Epithelial cell of proximal tubule (primary cell): ENCODE measurements at places on chromosomes 3 and 15. TPM values are rescaled to one million over a fixed set of nuclear protein-coding genes. Genes with fewer than 3 reads are reported as not detected.

The ACKR2 gene
- 2.8 and 6.1 TPM in 2 replicates for total RNA-seq

The CSPG4 gene
- total RNA-seq, result 1.2 and 2.1 TPM in 2 replicates

The HOMER2 gene
- 41.4 and 48.8 TPM in 2 replicates for total RNA-seq

The SLC12A1 gene
- 0.06 TPM in 1 of 2 replicates, not detected in the other for total RNA-seq

The BCHE gene
- 1.1 and 2.9 TPM in 2 replicates for total RNA-seq

The MME gene
- total RNA-seq, result 20.1 and 61.6 TPM in 2 replicates

The SNX4 gene
- 22.1 and 26.5 TPM in 2 replicates for total RNA-seq

The TRIM42 gene
- not detected in 2 replicates for total RNA-seq

The FHIT gene
- 0.65 and 3.7 TPM in 2 replicates for total RNA-seq

The CHRM5 gene
- not detected in 2 replicates for total RNA-seq

DNA sequence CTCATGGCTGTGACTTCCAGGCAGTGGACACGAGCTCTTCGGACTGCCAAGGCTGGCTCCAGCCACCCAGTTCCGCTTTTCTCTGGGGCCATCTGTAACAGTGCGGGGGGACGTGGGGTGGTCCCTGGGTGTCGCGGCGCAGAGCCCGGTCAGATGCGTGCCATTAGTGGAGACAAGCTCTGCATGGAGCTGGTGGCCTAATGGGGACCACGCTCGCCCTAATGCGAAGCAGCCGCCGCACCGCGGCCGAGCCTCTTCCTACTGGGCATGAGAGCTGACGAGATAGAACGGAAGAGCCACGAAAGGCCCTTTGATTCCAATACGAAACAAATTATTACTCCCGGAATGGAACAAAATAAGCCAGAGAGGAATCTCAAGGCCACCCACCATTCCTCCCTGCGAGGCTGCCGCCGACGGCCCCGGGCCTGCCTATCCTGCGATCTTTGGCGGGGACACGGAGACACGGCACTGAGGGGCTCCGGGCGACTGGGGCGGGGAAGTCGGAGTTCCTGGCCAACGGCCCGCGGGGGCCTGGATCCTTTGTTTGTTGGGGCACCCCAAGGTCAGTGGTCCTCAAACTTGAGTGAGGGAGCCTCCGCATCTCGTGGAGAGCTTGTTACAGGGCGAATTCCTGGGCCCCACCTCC is 18.1 kb downstream of the FOXL2 start:
- no peak for DNase-seq

DNA sequence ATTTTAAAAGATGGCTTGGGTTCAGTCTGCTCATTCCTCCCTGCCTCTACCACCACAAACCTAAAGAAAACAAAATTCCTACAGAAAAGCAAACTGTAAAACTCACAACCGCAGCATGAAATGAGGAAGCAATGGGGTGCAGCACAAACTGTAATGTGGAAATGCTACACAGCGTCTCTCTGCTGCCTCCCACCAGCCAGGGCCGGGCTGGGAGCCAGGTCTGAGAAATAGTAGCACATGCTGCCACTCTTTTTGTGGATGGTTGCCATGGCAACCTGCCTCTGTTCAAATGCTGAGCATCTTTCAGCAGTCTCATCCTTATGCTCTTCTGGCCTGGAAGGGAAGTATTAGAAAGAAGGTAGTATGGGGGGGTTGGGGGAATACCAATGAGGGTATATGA is 55.4 kb downstream of the EOMES start:
- DNase-seq, result no peak

GRCh38 chr15:74261041-74261440 is 24.9 kb downstream of the CCDC33 start:
- no peak for DNase-seq

DNA sequence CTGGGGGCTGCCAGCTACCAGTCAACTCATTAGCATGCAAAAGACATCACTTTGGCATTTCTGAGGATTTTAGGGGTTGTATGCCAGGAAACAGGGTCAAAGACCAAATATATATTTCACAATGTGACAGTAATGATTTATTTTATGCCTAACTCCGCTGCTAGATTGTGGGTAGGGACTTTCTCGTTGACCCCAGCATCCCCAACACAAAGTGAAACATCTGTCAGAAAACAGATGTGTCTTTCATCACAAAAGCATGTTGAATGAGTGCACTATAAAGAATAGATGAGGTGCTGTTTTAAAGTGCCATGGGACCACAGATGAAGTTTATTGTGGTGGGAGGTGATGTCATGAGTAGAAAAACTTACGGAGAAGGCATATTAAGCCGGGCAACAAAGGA is 59.7 kb downstream of the ITPR1 start:
- DNase-seq, result no peak

DNA sequence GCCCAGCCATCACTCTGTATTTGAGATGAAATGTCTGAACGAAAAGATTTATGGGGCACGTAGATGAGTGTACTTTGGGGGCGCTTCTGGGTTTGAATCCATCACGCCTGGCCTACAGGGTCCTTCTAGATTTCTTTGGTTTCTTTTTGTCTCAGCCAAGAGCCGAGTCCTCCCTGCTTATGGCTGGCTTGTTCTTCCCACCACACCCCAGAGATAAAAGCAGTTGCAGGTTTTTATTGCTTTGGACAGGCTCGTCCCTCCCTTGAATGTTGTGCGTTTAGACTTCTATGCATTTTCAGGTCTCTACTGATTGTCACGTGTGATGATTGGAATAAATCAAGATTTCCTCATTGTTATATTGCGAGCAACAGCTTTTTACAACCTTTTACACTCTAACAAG is 104.8 kb upstream of the CHRNA7 start:
- DNase-seq, result no peak

GRCh38 chr3:109131276-109131675 is 5.2 kb upstream of the C3orf85 start:
- no peak for DNase-seq

DNA sequence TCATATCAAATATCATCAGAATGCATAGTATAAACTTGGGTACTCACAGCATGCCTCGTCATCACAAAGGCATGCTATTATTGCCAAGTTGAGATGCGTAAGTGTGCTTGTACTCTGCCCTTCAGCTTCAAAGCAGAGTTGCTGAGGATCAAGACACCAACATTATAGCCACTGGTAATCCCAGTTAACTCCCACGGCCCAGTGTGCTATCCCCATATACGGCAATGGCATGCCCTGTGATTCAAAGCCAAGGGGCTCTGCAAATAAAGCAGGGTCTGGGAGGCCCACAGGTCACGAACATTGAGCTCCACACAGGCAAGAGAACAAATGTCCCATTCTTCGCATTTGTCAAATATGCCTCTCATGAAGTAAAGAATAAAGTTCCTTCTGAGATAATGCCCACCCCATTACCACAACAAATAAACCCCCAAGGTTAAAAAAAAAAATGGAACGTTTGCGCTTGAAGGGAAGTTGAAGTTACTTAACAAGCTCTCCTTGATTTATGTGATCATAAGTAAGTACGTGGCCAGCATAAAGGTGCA is 298.1 kb upstream of the NECTIN3 start:
- DNase-seq, result no peak

DNA sequence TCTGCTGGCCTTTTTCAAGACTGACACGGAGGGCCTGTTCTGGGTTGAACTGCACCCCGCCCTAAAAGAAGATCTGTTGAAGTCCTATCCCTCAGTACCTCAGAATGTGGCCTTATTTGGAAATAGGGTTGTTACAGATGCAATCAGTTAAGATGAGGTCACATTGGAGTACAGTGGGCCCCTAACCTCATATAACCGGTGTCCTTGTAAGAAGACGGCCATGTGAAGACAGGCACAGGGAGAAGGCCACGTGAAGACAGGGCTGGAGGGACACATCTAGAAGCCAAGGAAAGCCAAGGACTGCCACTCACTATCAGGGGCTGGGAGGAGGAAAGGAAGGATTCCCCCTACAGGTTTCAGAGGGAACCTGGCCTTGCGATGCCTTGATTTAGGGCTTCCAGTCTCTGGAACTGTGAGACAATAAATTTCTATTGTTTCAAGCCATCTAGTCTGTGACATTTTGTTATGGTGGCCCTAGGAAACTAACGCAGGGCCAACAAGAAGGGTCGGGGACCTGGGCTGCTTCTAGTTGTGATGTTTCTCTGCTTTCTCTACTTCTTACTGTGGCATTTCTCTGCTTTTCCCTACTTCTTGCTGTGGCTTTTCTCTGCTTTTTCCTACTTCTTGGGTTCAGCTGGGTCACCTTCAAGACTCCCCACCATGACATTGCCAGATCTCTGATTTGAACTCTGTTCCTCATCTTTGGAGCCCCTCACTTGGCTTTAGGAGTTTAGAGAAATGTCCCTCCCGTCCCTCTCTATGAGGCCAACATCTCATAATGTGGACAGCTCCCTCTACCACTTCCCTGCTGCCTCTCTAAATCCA is 4.8 kb upstream of the CCDC174 start:
- no peak for DNase-seq

DNA sequence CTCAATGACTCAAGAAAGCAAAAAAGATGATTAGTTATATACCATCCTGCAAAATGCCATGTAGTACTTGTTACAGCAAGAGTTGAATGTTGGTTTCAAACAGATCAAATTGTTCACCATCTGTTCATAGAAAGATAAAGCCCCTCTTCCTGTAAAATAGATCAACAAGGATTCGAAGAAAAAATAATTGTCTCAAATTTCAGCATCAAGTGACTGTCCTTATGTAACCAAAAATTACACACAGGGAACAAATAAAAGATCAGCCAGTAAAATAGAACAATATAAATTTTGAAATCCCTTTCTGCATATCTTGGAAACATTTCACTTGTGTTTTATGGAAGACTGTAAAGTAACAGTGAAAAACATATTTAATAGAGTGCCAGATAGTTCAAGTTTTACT is 165.1 kb upstream of the STAC start:
- DNase-seq, result no peak

GRCh38 chr3:12049675-12050074 is 45.5 kb downstream of the SYN2 start:
- no peak for DNase-seq

DNA sequence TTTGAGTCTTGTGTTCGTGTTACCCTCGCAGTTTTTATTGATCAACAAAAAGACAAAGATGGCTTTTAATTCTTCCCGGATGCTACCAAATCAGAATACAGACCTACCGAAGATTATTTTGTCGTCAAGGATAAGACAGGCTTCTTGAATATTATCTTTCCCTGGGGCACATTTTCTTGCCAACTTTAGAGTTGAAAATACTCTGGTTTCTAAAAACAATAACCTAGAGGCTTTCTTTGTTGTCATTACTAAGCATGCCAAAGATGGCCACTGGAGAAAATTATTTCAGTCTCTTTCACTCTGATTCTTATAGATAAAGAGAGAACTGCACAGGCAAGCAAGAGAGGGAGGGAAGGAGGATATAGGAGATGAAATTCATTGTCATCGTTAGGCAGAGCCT is 33.9 kb downstream of the OXNAD1 start:
- DNase-seq, result no peak

GRCh38 chr3:170809007-170809974 is 60.7 kb downstream of the RPL22L1 start:
- peak; percentile 33 for DNase-seq

- no peak for DNase-seq
Measured at GRCh38 chr3:15538345-15538744, 16.8 kb upstream of the COLQ start.

- no peak for DNase-seq
Measured at GRCh38 chr3:72448375-72448823, 399.8 kb downstream of the SHQ1 start.

GRCh38 chr3:135272026-135272669 is 477.1 kb downstream of the EPHB1 start:
- DNase-seq, result no peak
